ENCODE measurements at places on chromosomes 1 and 21. TPM values are rescaled to one million over a fixed set of nuclear protein-coding genes. Genes with fewer than 3 reads are reported as not detected.

HEYL gene
- 16.9 TPM for total RNA-seq

- no peak for DNase-seq
Measured at GRCh38 chr21:41653954-41654491, 112.8 kb downstream of the RIPK4 start.

GRCh38 chr1:98989556-98989907 is 15.1 kb downstream of the PLPPR5 start:
- no peak for DNase-seq

DNA sequence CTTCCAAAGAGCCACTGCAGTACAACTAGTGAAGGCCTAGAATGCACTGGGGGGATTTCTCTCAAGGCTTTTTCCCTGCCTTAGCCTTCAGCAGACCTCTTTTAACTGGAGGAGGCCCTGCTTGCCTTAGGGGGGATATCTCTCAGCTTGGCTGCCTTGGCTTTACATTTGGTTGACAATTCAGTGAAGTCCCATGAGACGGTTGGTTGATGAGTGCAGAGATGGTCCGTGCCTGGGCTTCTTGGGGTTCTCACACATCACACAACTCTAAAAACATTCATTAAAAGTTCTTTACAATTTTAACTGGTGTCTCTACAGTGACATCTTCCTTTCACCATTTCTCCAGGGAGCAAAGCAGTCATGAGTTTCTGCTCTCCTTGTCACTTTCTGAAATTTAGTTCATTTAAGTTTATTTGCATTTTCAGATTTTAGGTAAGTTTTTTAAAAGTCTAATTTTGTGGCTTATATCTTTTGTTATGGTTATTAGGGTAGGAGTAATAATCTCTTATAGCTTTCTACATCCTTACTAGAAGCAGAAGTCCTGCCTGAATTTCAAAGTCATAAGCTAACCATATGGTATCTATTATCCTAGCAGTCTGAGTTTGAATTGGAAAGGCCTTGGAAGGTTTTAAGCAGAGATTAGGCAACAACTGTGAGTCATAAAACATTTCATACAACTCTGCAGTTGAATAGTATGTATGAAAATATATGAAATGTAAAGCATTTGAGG is 487.6 kb downstream of the DPYD start:
- no peak for DNase-seq

DNA sequence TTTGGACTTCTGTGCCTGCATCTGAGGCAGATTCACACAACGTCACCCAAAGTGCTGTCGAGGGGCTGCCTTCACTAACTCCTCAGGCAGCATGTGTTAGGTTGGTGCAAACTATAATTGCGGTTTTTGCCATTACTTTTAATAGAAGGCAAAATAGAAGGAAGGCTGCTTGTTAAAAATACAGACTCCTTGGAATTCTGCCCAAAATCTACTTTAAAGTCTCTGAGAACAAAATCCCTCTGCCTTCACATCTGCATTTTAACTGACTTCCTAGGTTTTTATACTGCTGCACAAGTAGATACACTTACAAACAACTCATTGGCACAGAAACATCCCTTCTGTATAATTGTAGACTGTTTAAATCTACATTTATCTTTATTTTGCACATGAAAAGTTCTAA is 41.3 kb upstream of the SLC19A2 start:
- DNase-seq = no peak

GAS5 gene
- 576 TPM for total RNA-seq

DNA sequence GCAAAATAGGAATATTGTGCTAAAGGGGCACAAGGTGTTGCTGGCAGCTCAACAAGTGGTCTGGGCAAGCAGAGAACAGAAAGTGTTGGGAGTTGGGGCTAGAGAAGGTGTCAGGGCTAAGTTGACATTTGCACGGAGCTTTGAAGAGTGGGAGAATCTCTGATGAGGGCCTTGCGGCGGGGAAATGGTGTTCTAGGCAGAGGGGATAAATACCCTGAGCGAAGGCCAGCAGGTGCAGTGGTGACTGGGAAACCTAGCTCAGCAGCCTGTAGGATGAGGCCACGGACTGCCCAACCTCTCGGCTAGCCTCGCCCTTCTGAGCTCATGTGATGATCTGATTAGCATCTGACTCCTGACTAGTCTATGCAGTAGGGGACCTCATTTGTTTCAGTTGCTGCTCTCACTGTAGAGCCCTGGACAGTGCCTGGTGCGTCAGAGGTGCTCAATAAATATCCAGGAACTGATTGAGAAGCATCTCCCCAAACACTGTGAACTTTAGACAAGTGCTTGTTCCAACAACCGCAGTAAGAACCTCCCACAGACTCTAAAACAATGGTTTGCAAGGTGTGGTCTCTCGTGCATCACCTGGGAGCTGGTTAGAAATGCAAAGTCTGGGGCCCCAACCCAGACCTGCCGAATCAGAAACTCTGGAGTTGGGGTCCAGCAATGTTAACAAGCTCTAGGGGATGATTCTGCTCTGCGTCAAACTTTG is 1.0 kb upstream of the FOXO6 start:
- no peak for DNase-seq

RGS1 gene
- 186 TPM for total RNA-seq

GRCh38 chr1:107451715-107452114 is 310.9 kb downstream of the NTNG1 start:
- no peak for DNase-seq

DNA sequence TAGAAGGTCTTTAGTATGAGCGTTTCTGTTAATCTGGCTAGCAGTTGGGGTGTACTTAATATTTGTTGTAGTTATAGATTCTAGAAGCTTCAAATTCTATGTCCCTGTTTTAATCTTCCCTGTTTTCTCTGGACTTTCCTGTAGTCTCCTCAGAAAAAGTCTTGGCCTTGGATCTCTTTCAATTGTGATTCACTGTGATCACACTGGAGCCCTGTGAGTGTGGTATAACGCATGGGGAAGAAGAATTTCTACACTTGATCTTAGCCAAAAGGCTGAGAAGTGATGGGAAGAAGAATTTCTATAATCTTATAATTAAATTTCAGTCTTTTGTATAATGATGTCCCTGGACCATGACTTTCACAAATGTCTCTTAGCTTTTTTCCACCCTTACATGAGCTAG is 36.7 kb upstream of the COP1 start:
- no peak for DNase-seq

DNA sequence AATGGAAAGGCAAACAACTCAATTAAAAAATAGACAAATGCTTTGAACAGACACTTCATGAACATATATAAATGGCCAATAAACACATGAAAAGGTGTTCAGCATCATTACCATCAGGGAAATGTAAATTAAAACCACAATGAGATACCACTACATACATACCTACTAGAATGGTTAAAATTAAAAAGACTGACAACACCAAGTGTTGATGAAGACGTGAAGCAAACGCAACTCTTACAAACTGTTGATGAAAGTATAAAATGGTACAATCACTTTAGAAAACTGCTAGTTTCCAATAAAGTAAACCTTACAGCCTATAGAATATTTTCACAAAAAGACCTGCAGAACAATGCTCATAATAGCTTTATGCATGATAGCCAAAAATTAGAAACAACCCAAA is 10.1 kb downstream of the EIF2B3 start:
- DNase-seq = no peak

S100A8 gene
- total RNA-seq = 2.4 TPM

- DNase-seq = no peak
Measured at GRCh38 chr1:14634486-14634885, 36.0 kb downstream of the KAZN start.

DNA sequence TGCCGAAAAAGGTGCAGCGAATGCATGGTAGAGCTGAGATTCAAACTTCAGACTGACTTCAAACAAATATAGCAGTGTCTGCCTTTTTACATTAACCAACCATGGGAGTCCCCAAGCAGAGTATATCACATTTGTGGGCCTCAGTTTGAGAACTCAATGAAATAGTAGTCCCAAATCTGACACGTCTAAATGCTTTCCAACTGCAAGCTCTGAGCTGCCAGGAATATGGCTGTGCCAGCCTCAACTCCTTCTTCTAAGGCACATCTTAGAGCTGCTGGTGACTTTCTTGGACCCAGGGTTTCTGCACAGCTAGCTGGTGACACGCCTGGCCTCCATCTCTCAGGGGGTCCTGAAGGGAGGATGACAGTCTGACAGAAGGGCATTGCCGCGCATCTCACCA is 78.8 kb upstream of the SLC2A1 start:
- DNase-seq = no peak

DNA sequence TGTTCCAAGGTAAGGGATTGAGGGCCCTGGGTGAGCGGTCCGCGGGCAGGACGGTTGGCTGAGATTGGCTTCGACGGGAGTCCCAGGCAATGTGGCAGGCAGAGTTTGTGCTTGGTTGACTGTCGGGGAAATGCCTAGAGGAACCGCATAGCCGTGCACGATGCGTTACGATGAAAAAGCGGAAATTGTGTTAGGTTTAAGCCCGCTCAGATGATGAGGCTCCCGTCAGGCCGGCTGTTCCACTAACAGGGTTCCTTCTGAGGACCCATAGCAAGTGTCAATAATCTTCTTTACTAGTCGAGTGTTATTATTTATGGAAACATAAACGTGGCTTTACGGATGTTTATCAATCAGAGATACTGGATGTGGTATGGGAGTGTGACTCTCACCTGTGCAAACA is 117.8 kb upstream of the COL6A1 start:
- DNase-seq = no peak

GRCh38 chr1:154970631-154971340 is at the start of gene SHC1:
SHC1 (minus strand) TSS chr1:154970747; CDS start chr1:154970526, 221 bp downstream.
- DNase-seq = peak; percentile 93

DNA sequence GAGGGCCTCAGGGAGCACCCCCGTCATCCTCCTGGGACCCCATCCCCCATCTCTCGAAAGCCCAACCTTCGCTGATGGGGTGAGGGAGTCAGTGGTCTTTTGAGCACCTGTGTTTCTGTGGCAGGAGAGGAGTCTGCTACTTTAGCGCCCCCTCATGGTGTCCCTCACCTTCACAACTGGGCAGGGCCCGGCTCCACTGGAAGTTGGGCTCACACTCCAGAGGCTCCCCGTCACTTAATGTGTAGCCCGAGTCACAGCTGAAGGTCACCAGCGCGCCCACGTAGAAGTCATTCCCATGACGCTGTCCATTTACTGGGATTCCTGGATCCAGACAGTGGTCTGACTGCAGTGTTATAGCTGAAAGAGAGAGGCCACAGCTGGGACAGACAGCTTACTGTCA is 139.5 kb upstream of the HMGB4 start:
- DNase-seq = no peak

DNA sequence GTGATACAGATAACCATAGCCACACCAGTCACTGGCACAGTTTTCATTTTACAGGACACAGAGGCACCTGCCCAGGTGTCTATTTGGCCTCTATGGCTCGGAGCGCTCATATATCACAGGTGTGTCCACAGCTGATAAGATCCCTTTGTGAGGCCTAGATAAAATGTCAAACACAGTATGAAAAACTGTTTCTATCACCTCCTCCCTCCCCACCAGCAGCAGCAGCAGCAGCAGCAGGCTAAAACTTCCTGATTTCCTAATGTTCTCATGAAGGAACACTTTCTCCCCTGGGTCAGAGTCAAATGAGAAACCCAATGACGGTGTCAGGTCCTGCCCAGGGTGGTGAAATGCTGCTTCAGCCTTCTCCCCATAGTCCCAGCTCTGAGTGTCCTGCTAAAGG is 24.4 kb downstream of the ELAPOR1 start:
- no peak for DNase-seq

DNA sequence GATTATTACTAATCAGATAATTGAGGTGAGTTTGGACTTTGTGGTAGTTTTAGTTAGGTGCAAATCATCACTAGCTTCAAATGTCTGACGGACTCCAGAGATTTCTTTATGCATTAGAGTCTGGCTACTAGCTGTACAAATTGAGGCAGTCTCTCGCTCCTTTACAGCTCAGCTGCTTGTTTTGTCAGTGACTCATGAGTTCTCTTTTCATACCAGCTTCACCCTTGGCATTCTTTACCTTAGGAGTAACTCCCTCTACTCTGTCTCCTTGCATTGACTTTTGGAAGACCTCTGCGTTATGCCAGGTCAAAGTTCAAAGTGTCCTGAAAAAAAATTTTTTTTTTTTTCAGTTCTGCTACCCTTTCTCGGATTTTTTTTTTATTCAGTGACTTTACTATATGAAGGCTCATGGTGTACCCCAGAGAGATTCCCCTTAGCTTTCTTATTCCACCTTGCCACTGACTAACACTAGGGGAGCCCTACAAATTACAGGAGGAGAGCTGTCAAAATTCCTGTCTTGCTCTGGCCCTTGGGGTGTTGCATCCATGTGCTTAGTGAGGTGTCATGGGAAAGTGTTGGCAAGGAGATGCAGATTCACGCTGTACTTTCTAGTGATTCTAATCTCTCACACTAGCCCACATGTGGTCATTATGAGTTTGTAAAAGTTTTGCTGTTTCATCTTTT is 576.6 kb downstream of the ADGRL2 start:
- no peak for DNase-seq

DNA sequence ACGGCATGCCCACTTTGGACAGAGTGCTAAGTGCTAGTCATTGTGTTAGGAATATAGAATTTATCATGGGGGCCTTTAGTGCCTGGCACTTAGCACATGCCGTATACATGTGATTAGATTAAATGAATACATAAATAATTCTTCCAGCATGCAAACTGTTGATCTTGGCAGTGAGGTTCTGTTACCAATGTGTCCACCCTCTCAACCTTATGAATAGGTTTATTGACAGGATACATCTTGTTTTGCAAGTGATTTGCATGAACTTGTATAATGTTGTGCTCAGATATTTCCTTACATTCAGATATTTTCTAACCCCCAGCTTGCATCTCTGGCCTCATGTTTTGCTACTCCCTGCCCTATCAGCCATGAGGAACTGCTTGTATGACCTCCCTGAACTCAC is 60.3 kb upstream of the ZNF648 start:
- DNase-seq = no peak

GRCh38 chr1:85327759-85328158 is 51.3 kb upstream of the BCL10 start:
- DNase-seq = no peak

DNA sequence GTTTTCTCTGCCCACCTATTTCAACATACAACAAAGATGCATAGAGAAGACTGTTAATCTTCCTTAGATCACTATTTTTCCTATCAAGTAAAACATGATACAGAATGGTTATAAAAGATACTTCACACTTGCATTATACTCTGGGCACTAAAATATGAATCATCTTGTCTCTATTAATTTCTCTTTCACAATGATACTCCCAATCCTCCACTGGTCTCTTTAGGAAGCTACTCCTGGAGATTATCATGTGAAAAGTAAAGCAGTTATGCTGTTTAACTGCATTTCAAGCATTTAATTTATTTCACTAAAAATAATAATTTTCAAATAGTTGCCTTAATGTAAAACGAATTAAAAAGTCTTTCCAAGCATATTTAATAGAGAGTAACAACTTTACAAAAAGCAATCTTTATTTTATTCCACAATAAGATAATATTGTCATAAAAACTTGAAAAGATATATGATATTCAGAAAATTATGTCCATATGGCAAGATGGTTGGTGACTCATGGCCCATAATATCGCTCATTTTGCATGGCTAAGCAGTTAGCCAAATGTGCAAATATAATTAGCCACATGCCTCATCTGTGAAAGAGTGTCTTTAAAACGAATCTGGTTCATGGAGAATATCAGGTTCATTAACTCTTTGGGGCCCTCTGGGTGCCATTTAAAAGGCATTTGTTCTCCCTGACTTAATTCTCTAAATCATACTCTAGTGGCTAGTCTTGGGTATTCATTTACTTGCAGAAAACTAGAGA is 1569.0 kb upstream of the B3GALT2 start:
- no peak for DNase-seq

All from tibial nerve (tissue), 4 donors.